ENCODE measurements at places on chromosomes 2 and 18.

DNA sequence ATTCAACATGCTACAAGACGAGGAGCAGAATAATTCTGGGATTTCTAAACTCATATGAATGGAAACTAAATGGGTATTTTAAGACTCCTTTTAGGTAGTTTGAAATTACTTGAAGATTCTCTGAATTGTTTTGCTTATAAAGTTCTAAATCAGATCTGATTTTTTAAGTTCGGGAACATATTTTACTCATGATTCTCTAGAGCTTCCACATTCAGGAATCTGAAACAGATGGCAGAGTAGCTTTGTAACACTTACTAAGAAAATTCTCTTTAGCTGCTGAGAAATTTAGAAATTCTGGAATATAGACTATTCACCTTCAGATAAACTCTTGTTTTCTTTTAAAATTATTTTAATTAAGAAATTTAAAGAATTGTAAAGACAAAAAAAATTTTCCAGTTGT is 13.7 kb downstream of the RBBP8 start:
- DNase-seq = no peak

GRCh38 chr2:173386021-173386737 is 31.5 kb downstream of the CDCA7 start:
- no peak for DNase-seq

DNA sequence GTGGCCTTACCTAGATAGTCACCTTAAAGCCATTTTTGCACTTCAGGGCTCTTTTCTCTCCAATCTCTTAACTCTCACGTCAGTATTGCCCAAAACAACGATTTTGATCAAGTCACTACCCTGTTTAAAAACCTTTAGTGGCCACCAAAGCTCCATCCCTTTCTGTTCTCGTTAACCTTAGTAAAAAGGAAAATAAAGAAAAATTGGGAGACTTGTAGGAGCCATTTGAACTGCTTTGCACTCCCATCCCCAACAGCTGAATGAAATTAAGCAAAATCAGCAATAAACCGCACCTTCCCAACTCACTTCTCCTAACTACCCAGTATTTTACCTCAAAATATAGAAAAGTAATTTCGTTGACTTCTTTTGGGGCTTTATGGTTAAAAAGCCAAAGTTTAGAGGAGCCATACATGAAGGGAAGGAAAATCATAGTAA is 686 bp upstream of the ARL5A start:
- DNase-seq = no peak

DNA sequence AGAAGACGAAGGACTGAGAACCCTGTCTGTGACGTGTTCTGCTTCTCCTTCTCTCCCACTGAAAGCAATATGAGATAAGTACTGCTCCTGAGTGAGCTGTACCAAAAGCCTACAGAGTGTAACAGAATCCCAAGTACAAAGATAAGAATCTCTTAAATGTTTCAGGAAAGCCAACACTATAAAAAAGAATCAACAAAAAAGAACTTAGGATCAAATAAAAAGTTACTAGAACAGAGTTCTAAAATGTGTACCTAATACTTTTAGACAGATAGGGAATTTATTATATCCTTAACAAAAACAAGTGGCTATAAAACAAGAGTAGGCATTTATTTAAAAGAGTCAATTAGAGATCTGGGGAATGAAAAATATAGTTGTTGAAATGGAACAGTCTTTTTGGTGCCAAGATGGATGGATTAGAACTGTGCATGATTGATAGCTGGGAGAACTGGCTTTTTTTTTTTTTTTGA is 49.0 kb downstream of the NCOA1 start:
- DNase-seq = no peak

DNA sequence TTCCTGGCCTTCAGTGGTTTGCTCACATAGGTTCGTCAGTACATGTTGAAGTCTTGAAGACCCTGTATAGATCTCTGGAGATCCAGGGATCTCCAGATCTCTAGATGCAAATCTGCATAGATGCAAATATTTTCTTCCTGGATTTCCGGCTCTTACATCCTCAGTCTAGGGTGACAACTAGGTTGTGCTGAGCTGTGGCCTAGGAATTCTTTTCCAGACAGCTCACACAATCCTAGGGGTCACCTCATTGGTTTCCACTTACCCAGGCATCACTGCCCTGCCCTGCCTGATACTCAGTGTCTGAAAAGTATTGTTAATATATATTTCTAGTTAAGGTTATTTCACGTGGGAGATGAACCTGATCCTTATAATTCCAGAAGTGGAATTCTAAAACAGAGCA is 105.1 kb upstream of the TTC27 start:
- no peak for DNase-seq

DNA sequence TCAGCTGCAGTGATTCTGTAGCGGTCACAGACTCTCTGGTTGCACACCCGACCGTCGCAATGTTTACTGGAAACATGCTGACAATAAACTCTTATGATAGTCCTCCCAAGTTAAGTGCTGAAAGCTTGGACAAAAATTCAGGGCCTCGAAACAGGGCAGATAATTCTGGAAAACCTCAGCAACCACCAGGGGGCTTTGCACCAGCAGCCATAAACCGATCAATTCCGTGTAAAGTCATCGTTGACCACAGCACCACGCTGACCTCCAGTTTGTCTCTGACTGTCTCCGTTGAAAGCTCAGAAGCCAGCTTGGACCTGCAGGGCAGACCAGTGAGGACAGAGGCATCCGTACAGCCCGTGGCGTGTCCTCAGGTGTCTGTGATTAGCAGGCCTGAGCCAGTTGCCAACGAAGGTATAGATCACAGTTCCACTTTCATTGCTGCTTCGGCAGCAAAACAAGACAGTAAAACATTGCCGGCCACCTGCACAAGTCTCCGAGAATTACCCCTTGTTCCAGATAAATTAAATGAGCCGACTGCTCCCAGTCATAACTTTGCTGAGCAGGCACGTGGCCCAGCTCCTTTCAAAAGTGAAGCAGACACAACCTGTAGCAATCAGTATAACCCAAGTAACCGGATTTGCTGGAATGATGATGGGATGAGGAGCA is 166.1 kb downstream of the ASXL3 start:
- DNase-seq = no peak

DNA sequence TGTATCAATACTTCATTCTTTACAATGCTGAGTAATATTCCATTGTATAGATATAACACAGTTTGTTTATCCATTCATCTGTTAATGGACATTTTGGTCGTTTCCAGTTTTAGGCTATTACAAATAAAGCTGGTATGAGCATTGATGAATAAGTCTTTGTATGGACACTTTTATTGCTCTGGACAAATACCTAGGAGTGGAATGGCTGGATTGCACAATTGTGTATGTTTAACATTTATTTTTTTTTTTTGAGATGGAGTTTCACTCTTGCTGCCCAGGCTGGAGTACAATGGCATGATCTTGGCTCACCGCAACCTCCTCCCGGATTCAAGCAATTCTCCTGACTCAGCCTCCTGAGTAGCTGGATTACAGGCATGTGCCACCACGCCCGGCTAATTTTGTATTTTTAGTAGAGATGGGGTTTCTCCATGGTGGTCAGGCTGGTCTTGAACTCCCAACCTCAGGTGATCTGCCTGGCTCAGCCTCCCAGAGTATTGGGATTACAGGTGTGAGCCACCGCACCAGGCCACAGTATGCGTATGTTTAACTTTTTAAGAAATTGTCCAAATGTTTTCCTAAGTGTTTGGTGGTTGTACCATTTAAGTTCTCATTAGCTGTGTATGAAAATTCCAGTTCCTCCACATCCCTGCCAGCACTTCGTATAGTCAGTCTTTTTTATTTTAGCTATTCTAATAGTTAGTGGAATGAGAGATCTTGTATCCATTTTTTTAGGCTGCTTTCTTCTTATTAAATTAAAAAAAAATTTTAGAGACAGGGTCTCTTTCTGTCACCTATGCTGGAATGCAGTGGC is 194.9 kb upstream of the HAAO start:
- DNase-seq = no peak

DNA sequence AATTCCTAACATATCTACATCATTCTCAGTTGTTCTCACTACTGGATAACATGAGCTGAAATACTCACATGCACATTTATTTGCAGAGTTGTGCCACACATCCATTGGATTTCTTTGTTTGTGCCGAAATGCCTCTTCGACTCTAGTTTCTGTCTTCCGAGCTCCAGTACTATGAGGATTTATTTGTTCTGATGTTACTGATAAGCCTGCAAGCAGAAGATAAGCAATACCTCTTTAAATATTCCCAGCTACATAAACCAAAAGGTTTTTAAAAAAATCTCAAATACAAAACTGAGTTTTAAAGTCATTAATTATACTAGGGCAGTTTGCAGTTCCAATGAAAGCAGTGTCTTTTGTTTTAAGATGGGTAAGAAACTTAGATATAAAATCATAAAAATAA is 164.8 kb downstream of the ATAD2B start:
- no peak for DNase-seq

- DNase-seq = no peak
These were observed 1.2 kb downstream of the COA5 start for GRCh38 chr2:98607104-98607503.

- no peak for DNase-seq
These were observed 54.4 kb downstream of the ARHGEF4 start for GRCh38 chr2:130890941-130891669.

DNA sequence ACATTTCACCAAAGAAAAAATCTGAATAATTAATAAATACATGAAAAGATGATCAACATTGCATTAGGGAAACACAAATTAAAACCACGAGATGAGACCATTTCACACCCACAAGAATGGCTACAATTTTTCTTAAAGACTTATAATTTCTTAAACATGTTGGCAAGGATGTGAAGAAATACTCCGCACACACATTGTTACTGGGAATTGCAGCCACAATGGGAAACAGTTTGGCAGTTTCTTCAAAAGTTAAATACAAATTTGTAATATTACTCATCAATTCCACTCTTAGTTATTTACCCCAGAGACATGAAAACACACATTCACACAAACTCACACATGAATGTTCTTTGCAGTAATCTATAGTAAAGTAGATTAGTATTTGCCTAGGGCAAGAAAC is 363.3 kb upstream of the SMIM21 start:
- DNase-seq = no peak

- DNase-seq = no peak
These were observed 194.6 kb downstream of the GPD2 start for GRCh38 chr2:156630579-156631337.

- no peak for DNase-seq
These were observed 1363.6 kb upstream of the CHAC2 start for GRCh38 chr2:52404046-52404445.

- DNase-seq = no peak
These were observed 181.8 kb upstream of the GCFC2 start for GRCh38 chr2:75892490-75892889.

GRCh38 chr2:214889301-214889700 is 79.8 kb upstream of the BARD1 start:
- DNase-seq = no peak

DNA sequence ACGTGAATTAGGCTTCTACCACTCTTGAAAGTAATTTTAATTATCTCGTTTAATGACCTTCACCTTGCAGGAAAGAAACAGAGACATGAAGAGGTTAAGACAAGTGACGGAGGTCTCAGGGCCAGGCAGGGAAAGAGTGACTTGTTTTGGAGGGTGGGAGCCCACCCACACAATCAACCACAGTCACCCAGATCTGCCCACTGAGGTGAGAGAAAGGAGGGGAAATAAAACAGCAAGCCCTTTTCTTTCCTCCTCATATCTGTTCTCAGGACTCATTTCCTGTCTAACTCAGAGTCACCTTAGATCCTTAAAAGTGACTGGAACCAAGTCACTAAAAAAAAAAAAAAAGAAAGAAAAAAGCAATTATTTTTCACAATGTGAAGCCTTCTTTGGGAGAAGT is 26.8 kb downstream of the ATP8B1 start:
- no peak for DNase-seq

- no peak for DNase-seq
These were observed 344.1 kb upstream of the NRP2 start for GRCh38 chr2:205338156-205338555.

DNA sequence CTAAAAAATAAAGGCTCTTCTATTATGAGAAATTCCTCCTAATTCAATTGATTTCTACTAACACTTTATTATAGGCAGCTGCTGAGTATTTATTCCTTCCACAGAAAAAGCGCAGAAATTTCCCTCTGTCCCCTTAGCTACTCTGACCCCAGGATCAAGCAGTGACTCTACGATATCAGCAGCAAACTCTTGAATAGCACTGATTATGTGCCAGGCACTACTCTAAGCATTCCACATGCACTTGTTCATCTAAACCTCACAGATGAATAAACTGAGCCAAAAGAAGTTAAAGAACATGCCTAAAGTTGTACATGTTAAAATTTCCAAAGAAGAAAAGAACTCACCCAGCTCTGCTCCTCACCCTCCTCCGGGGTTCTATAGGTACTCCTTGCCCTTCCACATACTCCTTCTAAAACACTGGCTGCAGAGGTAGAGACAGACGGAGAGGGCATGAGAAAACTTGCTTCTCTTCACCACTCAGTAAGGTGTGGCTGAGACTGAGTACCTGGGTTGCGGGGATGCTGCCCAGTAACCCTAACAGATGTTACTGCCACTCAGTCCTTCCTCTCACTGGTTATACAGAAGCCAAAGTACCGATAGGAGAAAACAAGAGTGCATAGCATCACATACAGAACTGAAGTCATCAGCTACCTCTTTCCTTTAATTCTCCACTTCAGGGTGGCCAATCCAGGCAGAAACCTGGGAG is 9.9 kb downstream of the C1D start:
- DNase-seq = no peak

DNA sequence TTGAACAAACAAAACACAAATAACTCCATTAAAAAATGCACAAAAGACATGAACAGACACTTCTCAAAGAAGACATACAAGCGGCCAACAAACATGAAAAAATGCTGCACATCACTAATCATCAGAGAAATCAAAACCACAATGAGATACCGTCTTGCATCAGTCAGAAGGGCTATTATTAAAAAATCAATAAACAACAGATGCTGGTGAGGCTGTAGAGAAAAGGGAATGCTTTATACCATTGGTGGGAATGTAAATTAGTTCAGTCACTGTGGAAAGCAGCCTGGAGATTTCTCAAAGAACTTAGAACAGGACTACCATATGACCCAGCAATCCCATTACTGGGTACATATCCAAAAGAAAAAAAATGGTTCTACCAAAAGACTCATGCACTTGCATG is 37.8 kb downstream of the GPR155 start:
- DNase-seq = peak; percentile 41

DNA sequence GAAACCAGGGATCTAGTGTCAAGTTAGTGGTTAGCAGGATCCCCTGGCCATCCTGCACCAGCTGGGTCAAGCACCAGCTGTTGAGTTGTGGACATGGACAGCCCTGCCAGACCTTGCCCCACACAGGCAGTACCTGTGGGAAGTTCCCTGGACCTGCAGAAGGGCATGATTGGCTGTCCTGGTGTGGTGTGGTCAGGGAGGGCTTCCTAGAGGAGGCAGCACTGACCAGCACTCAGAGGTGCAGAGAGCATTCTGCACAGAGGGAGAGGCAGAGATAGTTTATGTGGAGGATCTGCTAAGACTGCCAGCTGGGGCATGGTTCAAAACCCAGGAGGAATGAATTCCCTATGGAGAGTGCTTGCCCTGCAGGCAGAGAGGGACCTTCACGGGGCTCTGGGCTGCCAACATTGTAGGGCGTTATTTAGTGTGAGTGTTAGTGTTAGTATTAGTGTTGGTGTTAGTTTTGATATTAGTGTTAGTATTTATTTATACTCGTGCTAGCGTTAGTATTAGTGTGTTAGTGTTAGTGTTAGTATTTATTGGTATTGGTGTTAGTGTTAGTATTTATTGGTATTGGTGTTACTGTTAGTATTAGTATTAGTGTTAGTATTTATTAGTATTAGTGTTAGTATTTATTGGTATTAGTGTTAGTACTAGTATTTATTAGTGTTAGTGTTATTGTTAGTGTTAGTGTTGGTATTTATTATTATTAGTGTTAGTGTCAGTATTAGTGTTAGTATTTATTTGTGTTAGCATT is 31.9 kb downstream of the TWIST2 start:
- DNase-seq = no peak

All from NCI-H2171 (cell line).